ENCODE measurements at places on chromosomes 16 and 17.

GRCh38 chr17:32697728-32698625 lies 178.9 kb downstream of the MYO1D start:
- DNase-seq, result no peak

- no peak for DNase-seq
Measured at GRCh38 chr17:17315142-17315821, 12.1 kb downstream of the NT5M start.

DNA sequence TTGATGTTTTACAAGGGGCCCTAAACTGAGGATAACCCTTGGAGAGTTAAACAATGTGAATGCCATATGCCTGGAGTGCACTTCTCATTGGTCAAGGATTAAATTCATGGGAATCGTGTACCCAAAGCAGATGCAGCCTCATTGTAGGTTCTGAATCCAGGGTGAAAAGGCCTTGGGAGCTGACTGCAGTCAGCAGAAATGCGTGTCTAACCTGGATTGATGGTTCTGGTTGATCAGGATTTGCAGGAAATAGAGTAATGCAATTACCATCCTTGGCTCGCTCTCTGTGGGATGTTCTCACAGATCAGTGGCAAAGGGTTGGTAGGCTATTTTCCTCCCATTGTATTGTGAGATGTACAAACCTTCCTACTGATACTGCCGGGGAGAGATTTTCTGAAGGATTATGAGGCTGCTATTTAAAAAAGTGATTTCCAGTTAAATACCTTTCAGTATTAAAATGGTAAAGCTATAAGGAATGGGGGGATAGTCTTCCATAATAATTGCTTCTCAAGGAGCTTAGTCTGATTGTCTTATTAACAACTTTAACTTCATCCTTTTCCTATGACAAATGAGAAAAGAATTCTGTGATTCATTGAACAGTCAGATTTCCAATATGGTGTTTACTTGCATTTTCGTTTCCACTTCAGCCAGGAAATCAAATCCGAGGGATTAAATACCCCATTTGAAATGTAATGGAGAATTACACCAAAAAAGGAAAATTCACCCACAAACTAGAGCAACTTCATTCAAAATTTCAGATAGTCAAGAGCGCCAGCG lies 1028.1 kb upstream of the EEF2KMT start:
- no peak for DNase-seq

GRCh38 chr17:235831-236640 lies 54.6 kb upstream of the DOC2B start:
- no peak for DNase-seq

GRCh38 chr16:46844771-46845170 lies 13.8 kb upstream of the C16orf87 start:
- DNase-seq, result no peak

DNA sequence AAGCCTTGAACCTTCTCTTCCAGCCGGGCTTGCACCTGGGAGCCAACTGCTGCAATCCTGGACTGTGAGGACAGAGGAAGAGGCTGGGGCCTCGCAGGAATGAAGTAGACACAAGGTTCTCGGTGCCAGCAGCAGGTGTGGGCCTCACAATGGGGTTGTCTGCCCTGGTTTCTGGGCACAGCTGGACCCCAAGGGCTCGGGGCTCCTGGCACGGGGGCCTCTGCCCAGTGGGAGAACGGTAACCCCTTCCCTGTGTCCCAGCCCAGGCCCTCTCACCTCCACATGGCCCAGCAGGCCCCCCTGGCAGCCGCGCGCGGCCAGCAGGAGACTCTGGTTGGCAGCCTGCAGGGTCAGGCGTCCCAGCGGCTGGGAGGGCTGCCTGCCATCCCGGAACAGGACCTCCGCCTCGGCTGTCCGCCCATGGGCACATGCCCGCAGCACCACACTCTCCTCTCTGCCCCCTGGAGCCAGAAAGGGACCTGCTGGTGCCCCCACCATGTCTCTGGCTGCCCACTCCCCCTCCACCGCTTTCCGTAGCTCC lies 46.9 kb downstream of the RMI2 start:
- DNase-seq, result no peak

DNA sequence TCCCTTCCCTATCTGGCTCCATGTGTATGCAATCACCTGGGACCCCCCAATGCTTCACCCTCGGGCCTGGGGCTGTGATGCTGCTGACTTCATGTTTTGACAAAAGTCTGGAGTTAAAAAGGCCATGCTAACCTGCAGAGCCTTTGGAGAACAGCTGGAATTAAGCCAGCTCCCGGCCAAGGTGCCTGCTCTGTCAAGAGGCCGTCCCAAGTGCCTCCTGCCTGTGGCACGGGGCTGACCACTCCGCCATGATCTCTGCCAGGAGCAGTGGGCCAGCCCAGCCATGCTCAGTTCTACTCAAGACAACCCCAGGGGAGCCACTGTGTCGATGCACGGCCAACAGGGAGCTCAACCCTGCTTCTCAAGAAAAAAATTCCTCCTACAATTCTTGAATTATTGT lies 93.6 kb downstream of the CCDC182 start:
- DNase-seq, result no peak

DNA sequence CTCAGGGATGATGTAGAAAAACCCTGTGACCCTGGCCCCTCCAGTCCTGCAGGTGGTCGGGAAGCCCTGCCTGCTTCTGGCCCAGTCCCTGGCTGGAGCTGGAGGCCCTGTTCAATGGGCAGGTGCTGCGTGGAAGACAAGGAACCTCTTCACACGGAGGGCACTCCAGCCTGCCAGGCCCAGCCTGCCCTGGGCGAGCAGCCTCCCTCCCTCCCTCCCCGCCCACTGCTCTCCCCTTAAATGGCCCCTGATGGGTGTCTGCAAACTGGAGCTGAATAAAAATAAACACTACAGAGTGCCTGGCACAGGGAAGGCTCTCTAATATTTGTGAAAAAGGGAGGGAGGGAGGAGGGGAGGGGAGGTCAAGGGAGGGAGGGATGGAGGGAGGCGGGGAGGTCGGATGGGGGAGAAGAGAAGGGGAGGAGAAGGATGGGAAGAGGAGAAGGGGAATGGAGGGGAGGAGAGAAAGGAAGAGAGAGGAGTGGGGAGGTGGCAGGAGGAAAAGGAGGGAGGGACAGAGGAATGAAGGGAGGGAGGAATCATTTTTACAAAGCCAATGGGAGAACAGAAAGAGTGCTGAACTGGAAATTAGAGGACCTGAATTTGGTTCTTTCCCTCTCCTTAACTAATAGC lies 222.8 kb upstream of the TNRC6C start:
- no peak for DNase-seq

GRCh38 chr17:82012640-82013295 lies 9.9 kb downstream of the CENPX start:
- DNase-seq, result no peak

DNA sequence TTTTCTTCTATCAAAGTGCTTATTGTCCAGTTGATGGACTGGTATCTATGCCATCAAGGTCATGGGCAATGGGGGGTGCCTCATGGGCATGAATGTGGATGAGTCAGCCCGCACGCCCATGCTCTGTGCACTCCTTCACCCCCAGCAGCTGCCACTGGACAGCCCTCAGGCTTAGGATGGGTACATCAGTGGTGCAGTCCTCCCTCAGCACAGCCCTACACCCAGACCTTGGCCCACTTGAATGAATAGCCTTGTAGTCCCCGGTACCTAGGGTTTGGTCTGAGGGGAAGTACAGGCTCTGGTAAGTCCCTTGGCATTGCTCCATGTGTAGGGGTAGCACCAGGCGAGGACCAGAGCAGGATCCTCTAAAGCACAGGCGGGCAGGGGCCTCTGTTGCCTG lies 10.4 kb upstream of the GNA13 start:
- DNase-seq, result no peak

All from B cell (primary cell).